Activated naive CD4-positive, alpha-beta T cell treated with anti-CD3 and anti-CD28 coated beads for 36 hours (primary cell): ENCODE measurements at places on chromosomes 5 and 9.

GRCh38 chr9:136289651-136290507 lies 14.0 kb downstream of the CCDC187 start:
- DNase-seq = no peak

DNA sequence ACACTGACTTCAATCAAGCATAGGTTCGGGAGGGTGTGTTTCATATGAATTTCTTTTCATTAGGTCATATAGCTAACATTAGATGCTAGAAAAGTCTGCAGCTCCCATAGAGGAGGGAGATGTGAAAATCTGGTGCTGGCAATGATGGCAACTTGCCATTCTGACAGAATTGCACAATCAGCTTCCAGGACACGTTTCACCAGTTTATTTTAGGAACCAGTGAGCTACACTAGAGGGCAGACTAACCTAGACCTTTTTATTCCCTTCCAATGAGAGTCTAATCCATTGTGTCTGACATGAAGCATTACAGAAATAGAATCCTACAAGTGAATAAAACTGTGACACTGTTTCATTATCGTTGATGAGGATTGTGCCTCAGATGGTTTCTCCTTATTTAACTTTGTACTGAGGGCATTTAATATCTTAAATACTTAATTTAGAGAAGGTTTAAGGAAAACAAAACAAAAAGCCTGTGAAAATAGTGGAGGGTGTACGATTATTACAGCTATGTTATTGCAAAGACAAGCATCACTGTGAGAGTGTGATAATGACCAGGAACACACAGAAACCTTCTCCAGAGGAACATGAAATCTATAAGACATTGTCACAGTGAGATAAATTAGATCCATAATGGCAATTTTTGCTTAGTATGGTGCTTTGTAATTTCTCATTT lies 363.3 kb upstream of the RPS23 start:
- DNase-seq = peak; percentile 34

- DNase-seq = no peak
Measured at GRCh38 chr5:17089001-17089400, 128.4 kb upstream of the BASP1 start.

DNA sequence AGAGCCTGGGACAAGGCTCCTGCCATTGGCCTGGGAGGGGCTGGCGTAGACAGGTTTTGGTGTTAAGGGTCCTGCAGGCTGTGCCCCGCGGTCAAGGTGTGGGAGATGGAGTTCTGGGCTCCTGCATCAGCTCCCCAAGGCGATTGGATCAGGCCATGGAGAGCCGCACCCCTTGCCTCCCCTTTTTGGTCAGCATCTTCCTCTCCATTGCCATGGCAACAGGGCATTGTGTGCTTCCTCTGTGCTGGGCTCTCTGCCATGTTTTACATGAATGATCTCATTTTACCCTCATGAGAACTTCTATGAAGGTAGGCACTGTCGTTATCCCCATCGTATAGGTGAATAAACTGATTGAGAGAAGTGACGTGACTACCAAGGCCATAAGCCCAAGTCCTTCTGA lies 344.3 kb upstream of the CLINT1 start:
- DNase-seq = no peak

DNA sequence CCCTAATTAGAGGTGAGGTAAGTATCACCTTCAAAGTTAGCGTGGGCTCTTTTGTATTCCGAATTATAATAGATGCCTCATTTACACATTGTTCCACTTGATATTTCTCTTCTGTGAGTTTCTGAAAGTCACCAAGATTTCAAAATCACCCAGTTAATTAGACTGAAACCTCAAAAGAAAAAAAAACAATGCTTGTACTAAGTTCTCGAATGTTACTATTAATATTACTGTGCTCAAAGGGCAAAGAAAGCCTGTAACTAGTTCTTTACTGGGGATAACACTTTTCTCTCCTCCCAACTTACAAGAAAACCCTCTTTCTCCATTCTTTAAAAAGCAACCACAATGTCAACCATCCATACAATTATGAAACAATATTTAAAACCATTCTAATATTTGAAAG lies 98.5 kb downstream of the STRBP start:
- no peak for DNase-seq

DNA sequence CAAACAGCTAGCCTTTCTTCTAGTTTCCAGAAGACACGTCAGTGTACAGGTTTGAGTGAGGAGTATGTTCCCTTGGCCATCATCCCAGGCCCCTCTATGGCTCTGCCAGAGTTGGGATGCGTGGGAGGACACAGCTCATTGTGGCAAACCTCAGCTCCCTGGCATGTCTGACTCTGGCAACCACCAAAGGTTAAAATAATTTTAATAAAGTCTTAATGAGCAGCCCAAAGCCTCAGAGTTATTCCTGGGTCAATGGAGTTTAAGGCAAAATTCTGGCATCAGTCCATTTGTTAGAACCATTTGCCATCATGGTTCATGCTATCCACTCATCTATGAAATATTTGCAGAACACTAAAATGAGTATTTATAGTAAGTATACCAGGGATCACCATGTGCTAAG lies 79.8 kb upstream of the PAPPA start:
- no peak for DNase-seq

DNA sequence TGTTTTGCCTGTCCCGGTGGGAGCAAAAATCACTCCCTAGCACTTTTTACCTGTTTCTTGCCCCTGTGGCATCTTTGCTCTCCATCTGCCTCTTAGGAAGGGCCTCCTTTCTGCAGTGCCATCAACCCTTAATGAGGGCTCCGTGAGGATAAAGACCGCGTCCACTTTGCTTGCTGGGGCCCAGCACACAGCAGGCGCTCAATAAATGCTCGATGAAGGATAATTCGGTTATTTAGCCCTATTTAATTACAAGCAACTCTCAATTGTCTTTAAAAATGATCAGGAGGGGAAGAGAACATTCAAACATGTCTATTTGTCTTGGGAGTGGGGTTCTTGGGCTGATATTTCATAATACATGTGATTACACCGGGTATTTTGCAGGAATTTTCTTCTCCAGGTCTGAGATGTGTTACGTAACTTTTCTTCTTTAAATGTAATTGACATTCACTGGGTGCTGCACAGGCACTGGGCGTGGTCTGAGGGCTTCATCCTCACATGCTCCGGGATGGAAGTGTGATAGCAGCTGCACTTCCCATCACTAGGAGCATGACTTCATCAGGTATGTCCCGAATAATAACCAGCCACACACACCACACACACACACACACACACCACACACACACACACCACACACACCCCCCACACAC lies 19.8 kb upstream of the NTNG2 start:
- no peak for DNase-seq

DNA sequence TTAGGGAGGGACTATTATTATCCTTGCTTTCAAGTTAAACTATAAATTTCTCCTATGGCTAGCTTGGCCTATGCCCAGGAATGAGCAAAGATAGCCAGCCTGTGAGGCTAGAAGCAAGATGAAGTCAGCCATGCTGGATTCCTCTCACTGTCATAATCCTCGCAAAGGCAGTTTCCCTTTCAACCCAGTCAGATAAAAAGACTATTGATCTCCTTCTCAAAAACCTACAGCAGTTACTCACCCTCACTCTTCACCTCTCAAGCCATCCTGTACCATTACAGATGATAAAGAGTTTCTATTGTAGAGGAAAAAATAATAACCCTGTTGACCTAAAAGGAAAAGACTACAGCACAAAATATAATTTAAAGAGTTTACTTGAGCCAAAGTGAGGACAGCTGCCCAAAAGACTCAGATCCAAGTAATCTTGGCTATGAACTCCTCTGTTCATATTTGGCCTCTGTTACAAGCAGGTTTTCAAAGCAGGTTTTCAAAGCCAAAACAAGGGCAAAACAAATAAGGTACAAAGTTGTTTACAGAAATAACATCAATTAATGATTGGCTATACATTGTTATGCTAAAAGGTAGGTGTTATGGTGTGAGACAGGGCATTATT lies 41.7 kb downstream of the KCNV2 start:
- DNase-seq = no peak

- DNase-seq = no peak
Measured at GRCh38 chr9:23938908-23939307, 112.9 kb upstream of the ELAVL2 start.
